Endodermal cell (in vitro differentiated cells): ENCODE measurements at places on chromosomes 1 and 21. TPM values are rescaled to one million over a fixed set of nuclear protein-coding genes. Genes with fewer than 3 reads are reported as not detected.
A peak's percentile ranks its signal among the peaks of the same experiment; 100 is the strongest.

DNA sequence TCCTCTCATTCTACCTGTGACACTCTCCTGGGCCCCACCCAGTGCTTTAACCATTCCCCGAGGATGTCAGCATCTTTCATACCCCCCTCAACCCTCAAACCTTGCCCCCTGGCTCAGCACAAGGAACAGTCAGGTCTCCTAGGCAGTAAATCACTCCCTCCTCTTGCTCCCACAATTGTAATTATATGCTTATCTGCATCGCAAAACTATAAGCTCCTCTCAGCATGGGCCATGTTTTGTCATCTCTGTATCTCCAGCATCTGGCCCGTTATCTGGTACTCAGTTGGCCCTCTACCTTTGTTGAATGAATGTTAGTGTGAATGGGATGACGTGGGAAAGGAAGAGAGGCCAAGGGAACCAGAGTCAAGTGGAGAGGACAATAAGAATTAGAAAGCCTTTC lies 2.8 kb upstream of the ELOVL1 start:
- H3K4me1 ChIP-seq, result peaks cover 5% of the 10 kb centered on the region
- no peak overlapping the region for H3K4me3 ChIP-seq
- peak; percentile 60 for DNase-seq
- H3K27ac ChIP-seq, result no peak overlapping the region

GRCh38 chr1:177975588-177976495 lies 6.0 kb upstream of the SEC16B start:
- H3K4me3 ChIP-seq, result no peak overlapping the region
- no peak for DNase-seq
- H3K4me1 ChIP-seq, result no peaks in the 10 kb centered on the region
- H3K27ac ChIP-seq, result no peak overlapping the region

- H3K27ac ChIP-seq, result no peak overlapping the region
- no peak for DNase-seq
- H3K27me3 ChIP-seq, result no peaks in the 10 kb centered on the region
- H3K4me3 ChIP-seq, result peak overlapping the region; percentile 41
Observed at GRCh38 chr1:77182083-77182482, 37.1 kb downstream of the PIGK start.

CAPN8 gene
- not detected in 2 replicates for total RNA-seq

DNA sequence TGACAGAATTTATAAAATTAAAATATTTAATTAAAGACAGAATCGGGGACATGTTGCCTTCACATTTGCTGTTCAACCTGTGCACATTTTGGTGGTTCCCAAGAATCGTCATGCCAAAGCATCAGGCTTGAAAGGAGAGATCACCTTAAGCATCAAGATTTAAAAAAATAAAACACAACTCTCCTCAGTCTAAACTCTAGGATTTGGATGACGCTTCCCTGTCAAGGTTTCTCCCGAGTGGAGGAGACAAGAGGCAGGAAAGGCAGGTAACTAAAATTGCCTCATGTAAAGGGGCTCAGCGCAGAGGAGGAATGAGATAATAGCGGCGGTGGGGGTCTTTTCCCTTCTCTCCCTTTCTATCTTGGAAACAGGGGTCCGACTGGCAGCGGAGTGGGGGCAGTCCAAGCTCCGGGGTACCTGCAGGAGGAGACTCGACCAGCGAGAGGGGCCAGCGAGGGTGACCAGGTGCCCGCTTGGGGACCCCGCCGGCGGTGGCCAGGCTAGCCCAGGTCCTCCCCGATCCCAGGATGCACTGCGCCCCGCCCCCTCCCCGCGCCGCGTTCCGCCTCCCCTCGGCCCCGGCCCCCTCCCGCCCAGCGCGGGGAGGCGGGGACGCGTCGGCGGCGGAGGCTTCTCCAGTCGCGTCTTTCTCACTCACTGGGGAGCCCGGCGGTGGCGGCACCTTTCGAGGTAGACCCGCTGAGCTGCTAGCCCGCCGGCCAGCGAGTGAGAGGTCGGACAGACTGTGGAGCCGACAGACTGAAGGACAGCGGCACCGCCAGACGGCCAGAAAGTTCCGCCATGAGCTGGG lies at the start of gene FNBP1L:
TSS of gene FNBP1L (plus strand) at position 638 of the 811 bp plus-strand sequence. CDS start at position 802, 164 bp downstream.
- peak within 1 kb of the TSS; percentile 99 for H3K4me3 ChIP-seq
- H3K36me3 ChIP-seq, result no peaks in the 10 kb centered on the region
- peaks cover 3% of the 10 kb centered on the region for H3K4me1 ChIP-seq
- H3K27ac ChIP-seq, result peak within 1 kb of the TSS; percentile 97
